ENCODE measurements at places on chromosomes 5 and 9.

DNA sequence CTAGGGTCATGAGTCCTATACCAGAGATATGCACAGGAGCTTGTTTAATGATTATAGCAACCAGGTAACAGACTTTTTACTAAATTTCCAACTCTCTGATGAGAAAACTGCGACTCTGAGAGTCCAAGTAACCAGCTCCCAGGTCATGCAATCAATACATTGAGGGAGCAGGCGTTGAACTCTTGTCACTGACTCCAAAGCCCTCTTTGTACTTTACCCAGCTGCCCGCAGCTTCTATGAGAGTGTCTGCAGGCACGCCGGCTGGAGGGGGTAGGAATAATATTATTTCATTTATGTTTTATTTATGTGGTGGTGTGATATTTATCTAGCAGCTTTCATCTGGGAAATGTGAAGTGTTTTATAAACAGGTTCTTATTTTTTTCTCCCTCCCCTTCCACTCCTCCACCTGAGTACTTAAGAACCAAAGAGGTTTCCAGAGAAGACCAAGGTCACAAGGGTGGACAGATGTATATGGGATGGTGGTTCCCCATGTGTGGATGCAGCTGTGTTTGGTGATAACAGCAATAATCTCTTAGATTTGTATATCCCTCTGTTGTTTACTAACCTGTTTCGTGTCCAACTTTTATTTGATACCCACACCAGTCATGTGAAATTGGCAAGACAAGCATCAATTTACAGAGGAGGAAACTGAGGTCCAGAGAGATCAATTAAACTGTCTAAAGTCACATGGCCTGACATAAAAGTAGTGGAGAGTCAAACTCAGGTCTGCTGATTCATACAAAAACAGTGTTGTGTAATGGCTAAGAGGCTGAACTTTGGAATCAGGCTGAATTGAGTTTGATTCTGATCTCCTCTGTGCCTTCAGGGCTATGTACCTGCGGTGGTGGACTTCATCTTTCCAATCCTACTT is 140.2 kb upstream of the TRIM32 start:
- peak overlapping the region; percentile 91 for H3K27ac ChIP-seq
- peak overlapping the region; percentile 3 for H3K4me3 ChIP-seq
- no peaks in the 10 kb centered on the region for H3K36me3 ChIP-seq
- no peaks in the 10 kb centered on the region for H3K27me3 ChIP-seq
- DNase-seq: no peak

- H3K27ac ChIP-seq: no peak overlapping the region
- no peaks in the 10 kb centered on the region for H3K27me3 ChIP-seq
- no peak overlapping the region for H3K4me3 ChIP-seq
- no peaks in the 10 kb centered on the region for H3K36me3 ChIP-seq
These were observed 17.7 kb downstream of the RFX3 start for GRCh38 chr9:3508078-3508431.

- no peaks in the 10 kb centered on the region for H3K36me3 ChIP-seq
- no peak overlapping the region for H3K4me3 ChIP-seq
- no peak overlapping the region for H3K27ac ChIP-seq
- DNase-seq: no peak
- H3K4me1 ChIP-seq: no peaks in the 10 kb centered on the region
- no peaks in the 10 kb centered on the region for H3K27me3 ChIP-seq
These were observed 28.6 kb downstream of the MARCHF3 start for GRCh38 chr5:127001621-127002296.

DNA sequence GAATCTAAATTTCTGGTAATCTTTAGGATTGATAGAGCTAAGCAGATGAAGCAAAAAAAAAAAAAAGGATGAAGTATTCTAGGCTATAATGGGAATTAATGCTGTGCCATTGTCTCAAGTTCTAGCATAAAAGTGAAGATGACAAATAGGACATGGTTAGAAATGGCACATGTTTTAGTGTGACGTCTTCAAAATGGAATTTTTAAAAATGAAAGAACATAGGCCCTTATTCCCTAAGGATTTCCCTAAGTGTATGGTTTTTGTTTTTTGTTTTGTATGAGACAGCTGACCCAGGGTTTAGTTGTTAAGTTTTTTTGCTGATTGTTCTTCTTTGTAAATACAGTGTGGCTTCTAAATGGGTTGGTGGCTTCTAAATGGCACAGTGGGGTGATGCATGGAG is 7.1 kb downstream of the TLE4 start:
- H3K27ac ChIP-seq: no peak overlapping the region
- H3K36me3 ChIP-seq: no peaks in the 10 kb centered on the region
- no peak for DNase-seq
- no peaks in the 10 kb centered on the region for H3K4me1 ChIP-seq

- H3K27ac ChIP-seq: no peak overlapping the region
- H3K27me3 ChIP-seq: no peaks in the 10 kb centered on the region
- no peaks in the 10 kb centered on the region for H3K4me1 ChIP-seq
- no peak for DNase-seq
These were observed 7.8 kb upstream of the MYOZ3 start for GRCh38 chr5:150653145-150653761.

GRCh38 chr5:180043377-180043776 is 28.2 kb downstream of the RNF130 start:
- H3K27me3 ChIP-seq: no peaks in the 10 kb centered on the region
- H3K4me1 ChIP-seq: peaks cover 2% of the 10 kb centered on the region
- H3K4me3 ChIP-seq: no peak overlapping the region
- DNase-seq: no peak
- H3K36me3 ChIP-seq: no peaks in the 10 kb centered on the region
- H3K27ac ChIP-seq: no peak overlapping the region

- no peak for DNase-seq
- no peak overlapping the region for H3K4me3 ChIP-seq
- no peaks in the 10 kb centered on the region for H3K27me3 ChIP-seq
- H3K4me1 ChIP-seq: peaks cover 15% of the 10 kb centered on the region
These were observed 175.1 kb downstream of the CD180 start for GRCh38 chr5:67021521-67021920.

- peaks cover 5% of the 10 kb centered on the region for H3K27me3 ChIP-seq
- no peaks in the 10 kb centered on the region for H3K36me3 ChIP-seq
- H3K27ac ChIP-seq: no peak overlapping the region
- no peak overlapping the region for H3K4me3 ChIP-seq
- DNase-seq: no peak
These were observed 6.6 kb upstream of the NRG2 start for GRCh38 chr5:140049713-140050112.

DNA sequence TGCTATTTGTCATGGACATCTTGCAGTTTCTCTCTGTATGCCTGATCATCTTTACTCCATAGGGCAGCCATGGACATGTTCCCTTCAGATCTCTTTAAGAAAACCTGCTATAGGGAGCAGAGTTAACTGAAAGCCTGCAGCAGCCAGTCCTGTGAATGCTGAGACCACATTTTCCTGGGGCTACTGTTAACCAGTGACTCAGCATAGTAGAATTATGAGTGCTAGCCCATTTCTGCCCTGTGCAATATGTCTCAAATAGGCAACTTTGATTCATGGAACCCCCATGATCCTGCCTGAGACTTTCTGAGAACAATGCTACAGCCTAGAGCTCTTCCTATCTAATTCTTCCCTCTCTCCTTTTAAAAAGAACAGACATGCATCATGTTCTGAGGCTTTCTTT is 624.2 kb downstream of the CHSY3 start:
- H3K27me3 ChIP-seq: no peaks in the 10 kb centered on the region
- DNase-seq: no peak
- H3K27ac ChIP-seq: no peak overlapping the region
- no peak overlapping the region for H3K4me3 ChIP-seq
- H3K36me3 ChIP-seq: no peaks in the 10 kb centered on the region

DNA sequence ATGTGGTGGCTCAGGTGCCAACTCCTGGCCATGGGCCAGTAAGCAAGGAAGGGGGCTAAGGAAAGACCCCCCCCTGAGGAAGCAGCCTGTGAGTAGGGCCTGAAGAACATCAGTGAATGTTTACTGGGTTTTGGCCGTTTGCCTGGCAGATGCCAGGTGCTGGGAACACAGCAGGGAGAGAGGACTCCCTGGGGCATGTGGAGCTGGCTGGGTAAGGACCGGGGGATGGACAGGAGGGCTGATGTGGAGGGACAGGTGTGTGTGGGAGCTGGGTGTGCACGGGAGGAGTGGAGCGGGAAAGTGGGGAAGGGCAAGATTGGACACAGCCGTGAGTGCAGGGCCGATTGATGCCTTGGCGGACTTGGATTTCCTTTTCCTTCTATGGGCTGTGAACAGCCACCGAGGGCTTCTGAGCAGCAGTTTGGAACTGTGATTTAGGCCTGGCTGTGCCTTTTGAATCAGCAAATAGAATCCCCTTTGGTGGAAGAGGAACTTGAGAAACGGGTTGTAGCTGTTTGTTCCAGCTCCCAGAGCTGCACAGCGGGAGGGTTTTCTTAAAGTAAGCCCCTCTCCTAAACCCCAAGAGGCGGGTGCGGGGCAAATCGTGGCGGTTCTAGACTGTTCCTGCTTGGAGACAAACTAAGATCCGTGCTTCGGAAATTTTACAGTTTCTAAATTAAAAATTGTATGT is 3.1 kb downstream of the HMCN2 start:
- DNase-seq: no peak
- no peaks in the 10 kb centered on the region for H3K36me3 ChIP-seq
- peaks cover 11% of the 10 kb centered on the region for H3K27me3 ChIP-seq
- H3K27ac ChIP-seq: no peak overlapping the region
- H3K4me1 ChIP-seq: peaks cover 2% of the 10 kb centered on the region

DNA sequence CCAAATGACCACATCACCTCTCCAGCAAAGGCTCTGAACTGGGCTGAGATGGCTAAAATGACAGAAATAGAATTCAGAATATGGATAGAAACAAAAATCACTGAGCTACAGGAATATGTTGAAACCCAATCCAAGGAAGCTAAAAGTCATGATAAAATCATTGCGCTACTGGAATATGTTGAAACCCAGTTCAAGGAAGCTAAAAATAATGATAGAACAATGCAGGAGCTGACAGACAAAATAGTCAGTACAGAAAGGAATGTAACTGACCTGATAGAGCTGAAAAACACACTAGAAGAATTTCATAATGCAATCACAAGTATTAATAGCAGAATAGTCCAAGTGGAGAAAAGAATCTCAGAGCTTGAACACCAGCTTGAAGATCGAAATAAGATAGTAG is 394.9 kb upstream of the GRAMD2B start:
- no peak for DNase-seq
- no peaks in the 10 kb centered on the region for H3K4me1 ChIP-seq
- H3K4me3 ChIP-seq: no peak overlapping the region
- H3K27me3 ChIP-seq: no peaks in the 10 kb centered on the region
- H3K27ac ChIP-seq: no peak overlapping the region

All from kidney (tissue), 22 donors.